ENCODE measurements at places on chromosomes 12 and 14. TPM values are rescaled to one million over a fixed set of nuclear protein-coding genes. Genes with fewer than 3 reads are reported as not detected.

DNA sequence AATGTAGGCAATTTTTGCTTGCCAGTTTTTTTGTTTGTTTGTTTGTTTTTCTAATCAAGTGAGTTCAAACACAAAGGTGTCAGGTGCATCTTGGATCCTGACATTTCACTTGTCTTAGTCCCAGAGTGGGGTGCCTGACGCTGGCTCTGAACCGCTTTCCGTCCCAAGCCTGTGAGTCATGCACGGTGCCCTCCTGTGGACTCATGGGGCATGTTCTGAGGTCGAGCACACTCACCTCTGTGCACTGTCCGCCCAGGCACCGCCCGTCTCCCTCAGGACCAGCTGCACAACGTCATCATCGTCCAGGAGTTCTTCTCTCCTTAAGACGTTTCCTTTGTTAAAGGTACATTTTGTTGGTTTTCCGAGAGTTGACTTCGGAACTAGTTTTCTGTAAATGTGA, 98.2 kb downstream of the GLT1D1 start:
- no peak for DNase-seq

DNA sequence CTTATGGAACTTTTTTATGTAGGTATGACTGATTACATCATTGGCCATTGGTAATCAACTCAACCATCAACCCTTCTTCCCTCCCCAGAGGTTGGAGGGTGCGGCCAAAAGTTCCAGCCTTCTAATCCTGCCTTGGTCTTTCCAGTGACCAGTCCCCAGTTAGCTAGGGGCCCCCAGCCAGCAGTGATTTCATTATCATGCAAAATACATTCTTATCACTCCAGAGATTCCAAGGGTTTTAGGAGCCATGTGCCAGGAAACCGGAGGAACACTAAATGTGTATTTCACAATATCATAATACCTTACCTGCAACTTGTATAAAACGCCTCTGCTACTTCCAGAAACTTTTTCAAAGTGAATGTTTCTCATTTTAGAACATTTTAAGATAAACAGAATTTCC, 181.5 kb upstream of the PELI2 start:
- no peak for DNase-seq

Gene SRRM4
- 0.30 TPM for total RNA-seq

DNA sequence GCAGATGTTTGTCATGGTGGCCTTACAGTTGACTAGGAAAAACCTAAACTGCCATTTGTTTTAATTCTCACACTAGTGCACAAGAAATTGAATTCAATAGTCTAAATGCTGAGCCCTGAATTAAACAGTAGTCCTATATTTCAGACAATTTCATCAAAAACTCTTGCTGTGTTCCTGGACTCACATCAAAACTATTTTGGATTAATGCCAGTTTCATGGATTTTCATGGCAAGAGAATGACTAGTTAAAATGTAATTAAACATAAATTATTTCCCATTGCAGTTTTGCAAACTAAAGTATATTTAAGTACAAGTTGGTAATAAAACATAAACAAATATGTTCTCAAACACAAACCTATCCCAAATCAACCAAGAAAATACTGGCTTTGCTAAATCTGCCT, 468.0 kb upstream of the PRICKLE1 start:
- no peak for DNase-seq

- DNase-seq: no peak
Observed at GRCh38 chr14:50728836-50729235, 60.7 kb upstream of the SAV1 start.

All from Right ventricle myocardium superior (tissue), 1 donor.